ENCODE measurements at places on chromosomes 5 and 9.

GRCh38 chr5:56525113-56525512, 290.2 kb upstream of the MAP3K1 start:
- DNase-seq = no peak

DNA sequence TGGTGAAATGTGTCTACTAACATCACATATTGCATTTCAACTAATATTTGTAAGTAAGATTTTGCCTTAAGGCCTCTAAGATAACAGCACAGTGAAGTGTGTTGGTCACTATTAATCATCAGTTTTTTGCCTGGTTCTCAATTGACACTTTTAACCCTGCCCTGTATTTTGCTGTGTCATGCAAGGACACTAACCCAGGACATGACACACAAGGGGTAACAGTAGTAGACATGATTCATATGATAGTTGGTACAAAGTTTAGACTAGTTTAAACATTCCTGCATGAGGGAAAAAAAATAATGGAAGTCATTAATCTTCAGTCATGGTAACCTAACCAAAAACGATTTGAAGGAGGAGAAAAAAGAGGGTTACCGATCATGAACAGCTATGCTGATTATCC, 207.0 kb downstream of the DEPDC1B start:
- no peak for DNase-seq

DNA sequence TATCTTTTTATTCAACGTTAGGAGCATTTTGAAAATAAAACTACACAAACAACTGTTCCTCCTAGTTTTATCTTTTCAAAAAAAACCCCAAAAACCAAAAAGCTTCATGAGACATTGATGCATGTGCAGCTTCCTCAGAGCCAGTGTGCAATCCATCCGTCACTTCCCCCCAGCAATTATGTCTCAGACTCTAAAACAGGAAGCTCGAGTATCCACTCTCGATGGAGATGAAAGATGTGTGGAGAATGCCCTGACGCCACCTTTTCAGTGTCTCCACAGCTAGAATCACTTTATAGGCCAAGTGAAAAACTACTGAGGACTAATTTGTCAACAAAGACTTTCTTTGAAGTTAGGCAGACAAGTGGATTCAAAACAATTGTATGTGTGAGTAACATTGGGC, 408.9 kb upstream of the SMARCA2 start:
- DNase-seq = no peak

DNA sequence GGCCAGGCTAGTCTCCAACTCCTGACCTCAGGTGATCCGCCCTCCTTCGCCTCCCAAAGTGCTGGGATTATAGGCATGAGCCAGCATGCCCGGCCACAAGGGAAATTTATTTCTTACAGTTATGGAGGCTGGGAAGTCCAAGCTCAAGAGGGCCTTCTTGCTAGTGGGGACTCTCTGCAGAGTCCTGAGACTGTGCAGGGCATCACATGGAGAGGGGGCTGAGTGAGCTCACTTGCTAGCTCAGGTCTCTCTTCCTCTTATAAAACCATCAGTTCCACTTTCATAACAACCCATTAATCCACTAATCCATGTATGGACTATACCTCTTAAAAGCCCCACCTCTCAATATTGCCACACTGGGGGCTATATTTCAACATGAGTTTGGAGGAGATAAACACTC, 5.1 kb upstream of the SPIN1 start:
- no peak for DNase-seq

DNA sequence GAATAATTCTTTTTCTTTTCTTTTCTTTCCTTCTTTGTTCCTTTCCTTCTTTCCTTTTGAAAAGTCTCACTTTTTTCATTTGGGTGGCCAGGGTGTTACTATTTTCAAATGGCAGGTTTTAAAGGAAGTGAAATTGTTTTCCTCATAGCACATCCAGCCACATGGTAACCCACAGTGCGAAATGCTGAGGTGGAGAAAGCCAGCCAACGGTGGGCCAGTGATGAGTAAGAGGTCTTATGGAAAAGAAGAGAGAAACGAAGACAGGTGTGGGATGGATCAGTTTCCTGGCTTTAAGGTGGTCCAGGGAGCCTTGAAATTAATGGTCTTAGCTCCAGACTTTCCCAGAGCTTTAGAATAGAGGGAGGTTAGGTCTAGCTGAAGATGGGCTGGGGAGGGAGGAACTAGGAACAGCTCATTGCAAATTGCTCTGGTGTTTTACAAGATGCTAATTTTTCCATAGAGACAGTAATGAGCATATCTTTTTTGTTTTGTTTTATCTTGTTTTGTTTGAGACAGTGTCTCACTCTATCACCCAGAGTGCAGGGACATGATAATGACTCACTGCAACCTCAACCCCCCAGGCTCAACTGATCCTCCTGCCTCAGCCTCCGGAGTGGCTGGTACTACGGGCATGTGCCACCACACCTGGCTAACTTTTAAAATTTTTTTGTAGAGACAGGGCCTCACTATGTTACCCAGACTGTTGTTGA, 17.8 kb downstream of the ITK start:
- no peak for DNase-seq

DNA sequence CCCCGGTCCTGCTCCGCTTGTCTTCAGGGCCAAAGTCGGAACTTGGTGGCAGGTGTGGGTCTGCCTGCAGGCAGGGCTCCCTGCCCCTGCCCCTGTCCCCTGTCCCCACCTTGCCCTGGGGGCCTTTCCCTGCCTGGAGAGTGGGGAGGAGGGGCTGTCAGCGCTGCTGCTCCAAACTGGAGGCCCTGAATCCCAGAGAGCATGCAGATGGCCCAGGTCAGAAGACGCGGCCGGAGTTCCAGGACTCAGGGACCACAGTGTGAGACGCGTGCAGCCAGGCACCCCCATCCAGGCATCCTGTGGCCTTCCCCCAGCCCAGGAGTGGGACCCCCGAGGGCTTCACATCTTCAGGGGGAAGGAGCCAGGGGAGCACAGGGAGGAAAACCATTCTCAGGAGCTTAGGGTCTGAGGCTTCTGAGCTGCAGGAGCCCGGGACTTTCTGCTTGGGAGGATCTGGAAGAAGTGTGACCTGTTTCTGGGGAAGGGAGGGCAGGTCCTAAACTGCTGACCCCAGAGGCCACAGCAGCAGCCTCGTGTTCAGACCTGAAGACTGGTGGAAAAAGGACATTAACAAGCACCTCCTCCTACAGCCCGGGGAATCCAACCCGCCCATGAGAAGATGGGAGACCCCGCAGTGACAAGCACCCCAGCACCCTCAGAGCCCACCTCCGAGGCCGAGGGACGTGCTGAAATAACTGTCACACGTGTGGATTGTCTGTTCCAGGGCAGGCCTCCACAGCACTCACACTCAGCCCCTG, 38.0 kb downstream of the RASGEF1C start:
- DNase-seq = no peak

GRCh38 chr5:159405611-159406031, 75.3 kb upstream of the IL12B start:
- no peak for DNase-seq

DNA sequence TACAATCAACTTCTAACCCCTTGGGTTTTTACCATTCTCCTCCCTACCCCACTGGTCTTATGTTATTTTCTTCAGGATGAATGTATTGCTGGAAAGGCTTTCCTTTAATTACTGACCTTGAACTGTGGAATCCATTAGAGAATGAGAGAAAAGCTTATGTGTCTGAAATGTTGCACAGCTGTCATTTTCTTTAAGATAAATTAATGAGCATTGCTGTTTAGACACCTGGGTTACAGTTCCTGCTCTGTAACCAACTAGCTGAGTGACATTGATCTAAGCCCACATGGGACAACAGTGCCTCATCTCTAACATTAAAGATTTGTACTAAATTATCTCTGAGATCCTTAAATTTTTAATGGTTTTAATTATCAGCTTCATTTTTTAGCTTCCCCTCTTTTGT, 507.0 kb downstream of the TAF11L14 start:
- DNase-seq = no peak

- no peak for DNase-seq
Observed at GRCh38 chr5:143448518-143448917, 45.0 kb upstream of the NR3C1 start.

DNA sequence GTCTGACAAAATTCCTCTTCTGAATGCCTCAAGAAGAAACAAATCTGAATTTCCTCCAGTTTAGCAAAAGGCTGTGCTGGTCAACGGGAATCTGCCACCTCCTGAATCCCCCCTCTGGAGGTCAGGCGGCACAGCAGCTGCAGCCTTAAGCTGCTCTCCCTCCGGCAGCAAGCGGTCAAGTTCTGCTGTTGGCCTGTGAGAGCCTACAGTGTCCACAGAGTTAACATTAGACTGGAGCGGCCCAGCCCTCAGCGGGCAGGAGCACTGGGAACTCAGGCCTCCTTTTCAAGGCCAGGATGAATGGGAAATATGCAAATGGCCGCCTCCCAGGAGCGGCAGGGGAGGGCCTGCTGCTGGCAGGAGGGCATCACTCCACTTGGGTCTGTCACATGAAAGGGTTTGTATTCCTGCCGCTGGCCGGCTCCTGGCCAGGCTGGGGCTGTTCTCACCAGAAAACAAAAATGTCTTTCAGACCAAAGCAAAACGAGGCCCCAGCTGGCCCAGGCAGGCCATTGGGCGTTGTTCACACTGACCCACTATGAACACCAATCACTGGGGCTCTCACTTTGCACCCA, 8.2 kb downstream of the ACSL6 start:
- peak; percentile 72 for DNase-seq

GRCh38 chr5:5351288-5351979, 71.0 kb upstream of the ICE1 start:
- DNase-seq = no peak

- DNase-seq = no peak
Observed at GRCh38 chr5:54194318-54194717, 116.1 kb downstream of the ARL15 start.

GRCh38 chr9:112885324-112885723, 5.4 kb downstream of the SLC46A2 start:
- DNase-seq = no peak

- no peak for DNase-seq
Observed at GRCh38 chr5:181232593-181232992, 9.5 kb downstream of the TRIM41 start.

GRCh38 chr9:111938427-111938800, 41.8 kb downstream of the UGCG start:
- no peak for DNase-seq

- no peak for DNase-seq
Observed at GRCh38 chr5:59648949-59649921, 244.3 kb downstream of the PDE4D start.

DNA sequence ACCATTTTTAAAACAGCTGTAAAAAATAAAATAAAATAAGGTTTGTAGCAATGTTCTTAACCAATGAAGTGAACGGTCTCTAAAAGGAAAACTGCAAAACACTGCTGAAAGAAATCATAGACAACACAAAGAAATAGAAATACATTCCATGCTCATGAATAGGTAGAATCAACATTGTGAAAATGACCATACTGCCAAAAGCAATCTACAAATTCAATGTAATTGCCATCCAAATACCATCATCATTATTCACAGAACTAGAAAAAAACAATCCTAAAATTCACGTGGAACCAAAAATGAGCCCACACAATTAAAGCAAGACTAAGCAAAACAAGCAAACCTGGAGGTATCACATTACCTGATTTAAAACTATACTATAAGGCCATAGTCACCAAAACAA, 67.6 kb upstream of the RGMB start:
- no peak for DNase-seq

- DNase-seq = no peak
Observed at GRCh38 chr9:2919347-2919746, 75.5 kb upstream of the PUM3 start.

GRCh38 chr5:180153991-180154390, 55.0 kb downstream of the RASGEF1C start:
- no peak for DNase-seq

- peak; percentile 27 for DNase-seq
Observed at GRCh38 chr9:128205296-128205944, 2.2 kb downstream of the DNM1 start.

GRCh38 chr5:113552137-113552536, 38.6 kb downstream of the YTHDC2 start:
- DNase-seq = no peak

- DNase-seq = no peak
Observed at GRCh38 chr9:34691936-34692315, 850 bp upstream of the CCL19 start.

- no peak for DNase-seq
Observed at GRCh38 chr5:80962630-80963520, 2.7 kb downstream of the RASGRF2 start.

- no peak for DNase-seq
Observed at GRCh38 chr5:61624553-61625136, 292.6 kb downstream of the ZSWIM6 start.

- no peak for DNase-seq
Observed at GRCh38 chr5:177432839-177433657, 6.6 kb downstream of the GRK6 start.

Data from GM23338 (cell line).